ENCODE measurements at places on chromosomes 2 and 18. TPM values are rescaled to one million over a fixed set of nuclear protein-coding genes. Genes with fewer than 3 reads are reported as not detected.

DNA sequence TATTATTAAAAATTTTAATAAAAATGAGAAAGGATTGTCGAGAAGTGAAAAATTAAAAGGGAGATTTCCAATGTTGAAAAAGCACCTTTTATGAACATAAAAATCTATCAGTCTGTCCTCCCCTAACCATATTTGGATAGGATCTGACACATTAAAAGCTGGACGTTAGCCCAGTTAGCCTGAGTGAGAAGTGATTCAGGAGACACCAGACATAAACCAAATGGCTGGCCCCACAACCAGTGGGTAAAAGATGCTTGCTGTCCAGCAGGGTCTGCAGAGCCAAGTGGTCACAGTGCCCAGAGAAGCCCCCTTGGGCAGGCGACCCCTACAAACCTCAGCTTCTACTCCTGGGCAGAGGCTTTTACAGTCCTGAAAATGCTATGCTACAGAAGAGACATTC lies 253.8 kb upstream of the LYPD1 start:
- no peak for DNase-seq

DNA sequence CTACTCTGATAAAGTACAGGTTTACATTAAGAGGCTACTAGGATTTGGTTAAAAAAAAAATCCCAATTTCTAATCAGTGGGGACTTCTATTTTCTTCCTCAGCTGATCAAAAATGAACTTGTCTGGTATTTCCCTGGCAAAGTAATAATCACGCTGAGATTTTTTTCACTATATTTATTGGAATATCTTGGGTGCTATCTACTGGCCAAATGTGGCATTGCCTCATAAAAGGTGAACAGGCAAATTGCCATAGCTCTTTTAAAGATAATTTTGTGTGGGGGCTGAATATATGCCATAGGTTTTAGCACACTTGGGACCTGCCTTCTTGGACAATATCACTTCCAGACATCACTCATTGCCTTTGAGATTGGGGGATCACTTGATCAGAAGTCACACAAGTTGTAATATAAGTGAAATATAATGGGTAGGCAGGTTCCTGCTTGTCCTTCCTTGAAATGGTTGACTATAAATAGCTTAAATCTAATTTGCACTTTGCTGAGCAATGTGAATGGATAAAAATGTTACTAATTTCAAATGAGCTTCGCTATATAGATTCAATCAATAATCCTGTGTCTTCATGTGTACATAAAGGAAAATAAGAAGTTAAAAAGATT lies 7.0 kb upstream of the NXPH2 start:
- peak; percentile 33 for DNase-seq

The EPB41L3 gene
- polyA plus RNA-seq: 0.14 TPM

DNA sequence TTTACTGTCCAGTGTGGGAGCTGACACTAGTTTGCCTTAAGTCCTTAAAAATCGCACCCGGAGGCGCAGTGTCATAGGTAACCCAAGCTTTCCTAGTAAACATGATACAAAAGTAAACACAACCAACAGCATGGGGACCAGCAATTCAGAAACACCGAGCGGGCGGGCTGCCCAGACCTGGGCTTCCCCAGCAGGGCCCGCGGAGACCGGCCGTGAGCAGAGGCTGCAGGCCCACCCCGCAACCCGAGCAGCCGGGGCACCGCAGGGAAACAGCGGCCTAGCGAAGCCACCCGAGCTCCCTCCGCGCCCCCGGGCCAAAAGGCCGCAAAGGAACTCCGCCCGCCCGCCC lies 296 bp downstream of the TTC21B start:
- no peak for DNase-seq

- no peak for DNase-seq
These were observed 1.8 kb downstream of the CNNM3 start for GRCh38 chr2:96817882-96818281.

The KLHL30 gene
- not detected for polyA plus RNA-seq

GRCh38 chr2:23243073-23243659 lies 141.8 kb upstream of the KLHL29 start:
- no peak for DNase-seq

DNA sequence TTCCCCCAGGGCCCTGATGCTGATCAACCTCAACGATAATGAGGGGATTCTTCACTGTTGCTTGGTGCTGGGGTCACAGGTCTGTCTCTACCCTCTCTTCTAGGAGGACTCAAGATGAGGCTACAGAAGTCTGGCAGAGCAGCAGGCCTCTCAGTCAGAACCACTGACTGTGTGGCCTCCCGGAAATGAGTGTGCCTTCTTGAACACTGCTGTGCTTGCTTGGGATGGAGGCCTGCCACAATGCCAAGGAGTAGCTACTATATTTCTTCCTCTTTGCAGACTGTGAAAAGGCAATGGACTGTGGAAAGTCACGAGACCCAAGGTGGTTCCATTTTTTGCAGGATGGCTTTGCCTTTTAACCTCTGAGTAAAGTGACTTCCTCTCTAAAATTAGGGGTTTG lies 5.8 kb upstream of the HOXD1 start:
- DNase-seq: no peak

- DNase-seq: no peak
These were observed 1010.9 kb upstream of the NXPH2 start for GRCh38 chr2:139790807-139791752.

The OR6B2 gene
- not detected for polyA plus RNA-seq

GRCh38 chr2:32003791-32004190 lies 7.0 kb downstream of the MEMO1 start:
- peak; percentile 82 for DNase-seq

GRCh38 chr18:58856881-58857280 lies 7.8 kb upstream of the ZNF532 start:
- DNase-seq: peak; percentile 79

GRCh38 chr2:233003658-233004555 lies 9.1 kb downstream of the NGEF start:
- no peak for DNase-seq

The CERKL gene
- polyA plus RNA-seq: 0.01 TPM

DNA sequence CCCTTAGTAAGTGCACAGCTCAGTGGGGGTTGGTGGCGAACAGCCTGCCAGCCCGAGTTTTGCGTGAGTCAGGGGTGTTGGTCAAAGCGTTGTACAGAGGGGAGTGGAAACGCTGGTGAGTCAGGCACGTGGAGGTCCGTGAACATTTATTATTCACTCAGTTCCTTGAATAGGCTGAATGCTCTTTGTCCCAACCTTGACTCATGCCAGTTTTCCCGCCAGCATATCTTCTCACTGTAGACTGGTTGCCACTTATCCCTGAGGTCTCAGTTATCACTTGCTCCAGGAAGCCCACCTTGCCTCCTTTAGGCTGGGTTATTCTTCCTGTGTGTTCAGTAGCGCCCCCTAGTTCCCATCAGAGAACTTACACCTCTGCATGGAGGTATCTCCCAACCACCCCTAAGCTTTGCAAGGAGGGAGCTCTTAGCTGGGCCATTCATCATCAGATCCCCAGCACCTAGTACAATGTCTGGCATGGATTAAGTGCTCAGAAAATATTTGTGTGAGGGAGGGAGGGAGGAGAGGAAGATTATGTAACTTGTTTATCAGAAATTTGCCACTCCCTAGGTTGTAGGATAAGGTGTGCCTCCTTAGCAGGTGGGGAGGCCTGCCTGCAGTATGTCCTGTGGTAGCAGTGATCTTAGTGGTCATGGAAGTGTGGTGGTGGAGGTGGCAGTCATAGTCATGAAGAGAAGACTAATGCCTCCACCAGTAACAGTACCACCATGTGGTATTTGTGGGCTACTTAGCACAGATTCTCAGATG lies 72.1 kb downstream of the CABLES1 start:
- DNase-seq: no peak

GRCh38 chr2:151775057-151775740 lies 40.9 kb upstream of the NEB start:
- no peak for DNase-seq

GRCh38 chr2:167420211-167420610 lies 531.9 kb downstream of the XIRP2 start:
- DNase-seq: no peak

GRCh38 chr2:118119761-118120400 lies 31.6 kb downstream of the INSIG2 start:
- DNase-seq: no peak

- DNase-seq: no peak
These were observed 635.7 kb downstream of the FBXO15 start for GRCh38 chr18:73511771-73512503.

The DSG2 gene
- polyA plus RNA-seq: 28.0 TPM

The MC4R gene
- not detected for polyA plus RNA-seq

The SERPINB8 gene
- 25.3 TPM for polyA plus RNA-seq

- no peak for DNase-seq
These were observed 520.1 kb downstream of the DSC3 start for GRCh38 chr18:30522288-30522929.

DNA sequence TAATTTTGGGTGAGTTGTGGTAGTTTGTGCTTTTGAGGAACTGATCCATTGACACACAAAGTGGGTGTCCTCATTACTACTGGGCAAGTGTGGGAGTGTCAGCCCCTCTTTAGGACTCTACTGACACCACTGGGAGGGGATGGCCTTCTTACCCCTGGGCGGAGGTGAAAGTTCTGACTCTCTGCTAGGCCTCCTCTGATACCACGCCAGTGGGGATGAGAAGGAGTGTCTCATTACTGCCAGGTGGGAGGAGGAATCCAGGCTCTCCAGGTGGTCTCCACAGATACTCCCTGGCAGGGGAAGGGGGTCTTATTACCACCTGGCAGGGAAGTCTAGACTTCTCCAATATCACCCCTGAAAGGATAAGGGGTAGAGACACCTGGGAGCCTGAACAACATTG lies 9.1 kb downstream of the LCLAT1 start:
- DNase-seq: no peak

- peak; percentile 66 for DNase-seq
These were observed 15.7 kb upstream of the ACVR2A start for GRCh38 chr2:147829106-147829505.

- no peak for DNase-seq
These were observed 77.9 kb downstream of the MCFD2 start for GRCh38 chr2:46837704-46838103.
